Esophagus muscularis mucosa (tissue), 4 donors: ENCODE measurements at places on chromosomes 2 and 18. TPM values are rescaled to one million over a fixed set of nuclear protein-coding genes. Genes with fewer than 3 reads are reported as not detected.
A peak's percentile ranks its signal among the peaks of the same experiment; 100 is the strongest.

HAAO gene
- 4.8 TPM for total RNA-seq

GRCh38 chr2:12884713-12885282, 168.1 kb downstream of the TRIB2 start:
- no peak for DNase-seq

GRCh38 chr2:136129601-136130000, 11.7 kb upstream of the CXCR4 start:
- DNase-seq = no peak

DNA sequence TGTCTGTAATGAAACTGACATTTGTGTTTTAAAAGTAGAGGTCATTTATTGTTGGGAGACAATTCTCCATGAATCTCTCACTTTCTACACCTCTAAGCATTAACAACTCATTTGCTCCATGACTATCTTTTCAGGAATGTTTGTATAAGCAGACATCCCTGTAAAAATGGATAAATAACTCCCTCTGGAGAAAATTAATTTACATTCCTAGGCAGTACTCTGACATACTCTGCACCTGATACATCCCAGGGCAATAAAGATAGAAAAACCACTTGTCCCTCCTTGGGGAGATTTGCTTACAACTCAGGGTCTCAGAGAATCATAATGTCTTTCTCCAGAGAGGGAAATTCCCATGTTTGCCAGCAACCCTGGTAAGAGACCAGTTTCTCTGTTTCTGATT, 1037.7 kb upstream of the SLC39A10 start:
- DNase-seq = no peak

GRCh38 chr2:7115364-7115763, 198.2 kb downstream of the RNF144A start:
- DNase-seq = peak; percentile 50

- DNase-seq = no peak
Measured at GRCh38 chr2:96143848-96144480, 1.3 kb downstream of the DUSP2 start.

DNA sequence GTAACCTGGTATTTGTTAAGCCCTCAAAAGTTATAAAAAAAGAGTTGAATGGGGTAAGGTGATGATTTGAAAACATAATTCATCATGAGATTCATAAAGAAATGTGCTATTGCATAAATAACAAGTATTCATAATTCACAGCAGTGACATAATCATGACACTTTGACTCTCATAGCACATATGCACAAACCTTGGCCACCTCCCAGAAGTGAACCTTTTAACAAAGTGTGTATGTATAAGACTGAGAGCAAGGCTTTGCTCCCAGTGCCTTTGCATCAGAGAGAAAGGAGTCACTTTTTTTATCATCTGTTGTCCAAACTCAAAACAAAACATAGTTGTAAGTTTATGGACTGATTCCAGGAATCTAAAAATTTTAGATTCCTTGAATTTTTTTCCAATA, 15.0 kb upstream of the HTR2B start:
- DNase-seq = no peak

- no peak for DNase-seq
Measured at GRCh38 chr18:11260961-11261461, 111.6 kb upstream of the PIEZO2 start.

- DNase-seq = no peak
Measured at GRCh38 chr2:31992934-31993333, 17.9 kb downstream of the MEMO1 start.

- no peak for DNase-seq
Measured at GRCh38 chr18:49183921-49184320, 233.2 kb upstream of the SMAD7 start.

LOXL3 gene
- 7.1 TPM for total RNA-seq

CIB4 gene
- total RNA-seq = not detected

DNA sequence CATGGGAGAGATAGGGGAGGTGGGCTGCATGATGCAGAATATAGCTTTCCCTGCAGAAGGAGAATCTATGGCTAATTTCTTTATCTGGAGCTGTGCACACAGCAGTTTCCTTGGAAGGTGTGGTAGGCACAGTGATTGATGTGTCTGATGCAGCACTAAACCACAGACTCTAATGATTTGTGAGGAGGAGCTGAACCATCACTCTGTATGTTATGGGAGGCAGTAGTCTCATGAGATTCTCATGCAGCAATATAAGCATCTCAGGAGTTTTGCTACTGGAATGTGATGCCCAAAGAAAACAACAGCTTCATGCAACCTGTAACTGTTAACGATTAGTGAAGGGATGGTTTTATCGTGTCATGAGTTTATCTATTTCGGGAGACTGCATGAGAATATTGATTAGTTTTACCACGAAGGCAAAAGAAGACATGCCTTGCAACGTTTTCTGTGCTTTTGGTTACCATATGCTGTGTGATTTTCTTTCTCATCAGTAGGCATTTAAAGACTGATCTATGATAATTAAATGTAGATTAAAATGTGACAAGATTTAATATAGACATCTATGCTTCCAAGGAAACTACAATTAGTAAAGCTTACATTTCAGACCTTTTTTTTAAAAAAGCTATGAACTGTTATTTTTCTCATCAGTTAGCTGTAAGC, 286.8 kb downstream of the ARL6IP6 start:
- DNase-seq = no peak

DNA sequence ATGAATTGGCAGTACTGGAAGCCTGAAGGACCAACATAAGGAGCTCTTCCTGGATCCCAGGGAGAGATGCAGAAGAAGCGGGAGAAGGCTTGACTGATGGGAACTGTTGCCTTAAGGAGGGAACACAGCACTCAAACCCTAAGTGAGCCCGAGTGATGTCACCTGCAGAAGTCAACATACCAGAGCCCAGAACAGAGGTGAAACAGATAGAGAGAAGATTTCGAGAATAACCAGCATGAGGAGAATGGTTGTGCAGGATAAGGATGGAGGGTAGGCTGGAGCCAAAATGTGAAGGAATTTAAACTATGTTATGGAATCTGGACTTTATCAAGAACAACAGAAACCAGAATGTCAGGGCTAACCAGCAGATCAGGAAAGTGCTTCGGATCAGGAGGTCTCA, 463.1 kb upstream of the DDX18 start:
- DNase-seq = no peak

- DNase-seq = no peak
Measured at GRCh38 chr2:203533676-203534591, 1.2 kb downstream of the RAPH1 start.

DNA sequence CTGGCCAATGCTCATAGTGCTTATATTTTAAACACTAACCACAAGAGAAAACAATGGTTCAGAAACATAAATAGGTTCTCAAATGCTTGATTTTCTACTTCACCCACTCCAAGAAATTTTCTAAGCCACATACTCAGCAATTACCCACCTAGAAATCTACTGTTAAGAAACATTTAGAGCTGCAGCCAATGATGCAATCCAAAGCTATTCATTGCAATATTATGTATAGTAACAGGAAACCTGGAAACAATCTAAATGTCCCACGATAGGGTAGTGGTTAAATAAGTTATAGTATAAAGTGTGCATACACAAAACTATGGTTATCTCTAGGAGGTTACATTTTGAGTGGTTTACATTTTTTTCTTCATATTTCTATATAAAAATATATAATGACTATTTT, 5.7 kb downstream of the FAM237A start:
- DNase-seq = no peak

TMEM169 gene
- 0.75 TPM for total RNA-seq

DNA sequence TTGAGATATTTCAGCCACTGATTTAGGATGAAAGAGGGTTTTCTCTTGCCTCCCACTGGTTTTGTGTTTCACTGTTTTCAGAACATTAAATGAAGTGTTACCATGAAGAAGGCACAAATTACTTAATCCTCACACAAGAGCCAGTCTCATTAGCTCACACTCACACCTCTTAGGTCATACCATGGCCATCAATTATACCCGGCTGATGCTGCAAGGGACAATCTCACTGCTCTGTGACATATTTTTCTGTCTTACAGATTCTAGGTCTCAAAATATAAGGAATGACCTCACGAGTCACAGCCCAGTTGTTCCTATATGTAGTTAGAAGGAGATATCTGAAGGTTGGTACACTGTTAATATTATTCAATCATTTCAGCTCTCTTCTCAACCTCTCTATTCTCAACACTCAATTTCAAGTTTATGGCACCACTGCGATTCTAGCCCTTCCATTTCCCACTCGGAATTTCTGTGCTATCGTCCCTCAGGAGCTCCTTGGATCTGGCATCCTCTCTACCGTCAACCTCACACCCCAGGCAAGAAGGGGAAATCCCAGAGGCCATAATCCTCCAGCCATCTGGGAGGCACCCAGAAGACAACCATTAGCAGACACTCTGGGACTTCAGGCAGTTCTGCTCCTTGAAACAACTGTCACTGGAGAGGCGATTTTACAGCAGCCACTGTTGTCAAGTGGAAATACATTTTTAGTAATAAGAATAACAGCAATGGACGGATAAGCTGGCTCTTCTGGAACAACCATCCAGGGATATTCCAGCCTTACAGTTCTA, 101.9 kb downstream of the MREG start:
- DNase-seq = no peak

- DNase-seq = no peak
Measured at GRCh38 chr2:218216336-218216673, 684 bp upstream of the ARPC2 start.

- DNase-seq = no peak
Measured at GRCh38 chr2:209351636-209352035, 72.2 kb upstream of the MAP2 start.

- no peak for DNase-seq
Measured at GRCh38 chr2:2102866-2103653, 228.0 kb downstream of the MYT1L start.

DNA sequence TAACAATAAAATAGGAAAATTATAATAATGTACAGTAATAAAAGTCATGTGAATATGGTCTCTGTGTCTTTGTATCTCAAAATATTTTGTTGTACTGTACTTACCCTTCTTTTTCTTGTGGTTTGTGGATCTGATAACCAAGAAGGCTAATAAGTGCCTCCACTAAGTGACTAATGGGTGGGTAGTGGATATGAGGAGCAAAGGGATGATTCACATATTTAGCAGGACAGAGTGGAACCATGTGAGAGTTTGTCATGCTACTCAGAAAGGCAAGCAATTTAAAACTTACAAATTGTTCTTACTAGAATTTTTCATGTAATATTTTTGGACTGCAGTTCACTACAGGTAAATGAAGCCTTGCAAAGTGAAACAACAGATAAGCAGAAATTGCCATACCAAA, 1241.2 kb upstream of the CDH2 start:
- no peak for DNase-seq

DNA sequence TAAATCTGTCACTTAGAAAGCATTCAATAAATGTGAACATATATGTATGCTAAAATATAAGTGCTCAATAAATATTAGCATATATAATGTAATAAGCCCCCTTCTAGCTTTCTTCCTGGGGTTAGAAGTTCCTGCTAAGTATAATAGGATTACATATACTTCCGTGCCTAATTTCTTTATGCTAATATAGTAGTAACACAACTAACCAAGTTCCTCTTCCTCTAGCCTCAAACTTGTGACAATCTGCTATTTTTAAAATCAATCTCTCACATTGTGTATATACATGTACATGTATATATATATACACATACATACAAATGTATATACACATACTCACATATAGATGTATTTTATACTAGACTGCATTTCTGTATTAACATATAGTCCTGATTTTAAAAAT, 32.2 kb downstream of the TLK1 start:
- no peak for DNase-seq

- no peak for DNase-seq
Measured at GRCh38 chr2:151946899-151947812, 118.9 kb upstream of the ARL5A start.

DNA sequence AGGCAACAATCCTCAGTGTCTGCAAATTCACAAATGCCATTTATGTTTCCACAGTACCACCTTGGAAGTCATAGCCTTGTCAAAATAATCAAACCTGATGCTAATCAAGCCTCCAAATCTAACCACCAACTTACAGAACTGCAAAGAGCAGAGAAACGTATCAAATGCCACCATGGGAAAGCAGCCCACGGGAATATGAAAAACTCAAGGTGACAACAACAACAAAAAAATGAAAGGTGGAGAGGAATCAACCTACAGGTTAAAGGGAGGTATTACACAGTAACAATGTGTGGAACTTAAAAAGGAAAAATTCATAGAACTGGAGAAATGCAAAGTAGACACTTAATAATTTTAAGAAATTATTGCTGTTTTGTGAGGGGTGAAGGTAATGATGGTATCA, 46.7 kb downstream of the CD226 start:
- DNase-seq = no peak

- DNase-seq = no peak
Measured at GRCh38 chr2:26970244-26970927, at the start of gene MAPRE3. TSS of gene MAPRE3 (plus strand) at chr2:26970637. CDS start at chr2:27022219, 51,582 bp downstream.

DNA sequence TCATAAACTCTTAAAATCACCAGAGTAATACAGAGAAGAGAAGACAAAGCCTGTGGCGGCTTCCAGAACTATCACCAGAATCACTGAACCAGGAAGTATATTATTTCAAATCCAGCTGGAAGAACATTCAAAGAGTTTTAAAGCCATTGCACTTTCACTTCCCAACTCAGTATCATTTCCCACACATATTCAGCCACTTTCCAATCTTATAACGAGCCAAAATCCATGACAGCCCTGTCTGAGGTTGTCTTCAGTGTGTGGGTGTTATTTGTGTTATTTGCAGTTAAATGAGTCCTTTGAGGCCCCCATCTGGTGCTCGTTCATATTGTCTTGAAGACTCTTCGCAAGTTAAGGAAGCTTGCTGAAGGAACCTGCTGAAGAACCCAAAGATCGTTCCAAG, 559.9 kb downstream of the TSN start:
- DNase-seq = no peak

GRCh38 chr2:237465515-237466148, 21.4 kb upstream of the MLPH start:
- DNase-seq = no peak

DNA sequence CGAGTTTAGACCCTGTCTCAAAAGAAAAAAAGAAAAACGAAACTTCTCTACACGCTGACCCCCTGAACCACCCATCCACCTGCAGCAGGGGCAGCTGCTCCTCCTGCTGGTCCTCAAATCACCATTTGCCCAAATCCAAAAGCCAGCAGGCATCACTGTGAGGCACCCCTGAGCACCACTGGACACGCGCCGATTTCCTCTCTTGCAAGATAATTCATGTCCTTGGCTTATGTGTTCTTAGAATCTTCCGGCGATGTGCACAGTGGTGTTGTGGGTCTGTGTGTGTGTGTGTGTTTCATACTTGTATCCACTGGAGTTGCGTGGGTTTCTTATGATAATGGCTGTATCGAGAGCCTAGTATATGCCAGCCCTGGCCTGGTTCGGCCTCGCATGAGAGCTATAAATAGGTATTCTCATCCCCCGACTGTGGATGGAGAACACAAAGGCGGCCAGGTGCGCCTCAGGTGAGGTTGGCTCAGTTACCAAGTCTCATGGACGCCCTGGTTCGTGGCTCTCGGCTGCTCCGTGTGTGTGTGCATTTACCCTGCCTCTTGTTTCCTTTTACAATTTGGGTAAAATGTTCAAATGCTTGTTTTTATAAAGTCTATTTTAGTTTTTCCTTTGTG, 235.5 kb downstream of the HDAC4 start:
- no peak for DNase-seq
